ENCODE measurements at places on chromosomes 5 and 9. TPM values are rescaled to one million over a fixed set of nuclear protein-coding genes. Genes with fewer than 3 reads are reported as not detected.

The CARD9 gene
- 5.4 TPM for total RNA-seq

The FAM81B gene
- total RNA-seq = not detected

The IFNK gene
- not detected for total RNA-seq

The CDH12 gene
- total RNA-seq = 27.7 TPM

The GPR21 gene
- not detected for total RNA-seq

The CLTA gene
- 226 TPM for total RNA-seq

The PTGDS gene
- total RNA-seq = not detected

The HRCT1 gene
- 0.33 TPM for total RNA-seq

The CDX1 gene
- total RNA-seq = not detected

The ORM1 gene
- not detected for total RNA-seq

The BASP1 gene
- 394 TPM for total RNA-seq

The PCDHGA3 gene
- total RNA-seq = 0.85 TPM

The KIF24 gene
- 10.6 TPM for total RNA-seq

The PPP1R2B gene
- total RNA-seq = not detected

The GRIN3A gene
- not detected for total RNA-seq

The TMC1 gene
- total RNA-seq = 0.75 TPM

The SPINK7 gene
- total RNA-seq = not detected

The SH2D3C gene
- not detected for total RNA-seq

The SIGMAR1 gene
- 165 TPM for total RNA-seq

The SLC6A3 gene
- not detected for total RNA-seq

The SEMA4D gene
- 16.7 TPM for total RNA-seq

The STPG3 gene
- 0.35 TPM for total RNA-seq

The PCDHGA12 gene
- total RNA-seq = 3.5 TPM

The TMEM38B gene
- total RNA-seq = 16.8 TPM

The GIN1 gene
- 8.0 TPM for total RNA-seq

The SH3TC2 gene
- 2.5 TPM for total RNA-seq

The SPATA31D4 gene
- total RNA-seq = not detected

The FBLL1 gene
- total RNA-seq = 1.0 TPM

The QRFP gene
- total RNA-seq = not detected

The BARHL1 gene
- not detected for total RNA-seq

The TERT gene
- total RNA-seq = 14.2 TPM

The EPB41L4B gene
- total RNA-seq = not detected

The C5orf34 gene
- total RNA-seq = 15.0 TPM

The UGT3A2 gene
- 529 TPM for total RNA-seq
